ENCODE measurements at places on chromosomes 7 and 10.

DNA sequence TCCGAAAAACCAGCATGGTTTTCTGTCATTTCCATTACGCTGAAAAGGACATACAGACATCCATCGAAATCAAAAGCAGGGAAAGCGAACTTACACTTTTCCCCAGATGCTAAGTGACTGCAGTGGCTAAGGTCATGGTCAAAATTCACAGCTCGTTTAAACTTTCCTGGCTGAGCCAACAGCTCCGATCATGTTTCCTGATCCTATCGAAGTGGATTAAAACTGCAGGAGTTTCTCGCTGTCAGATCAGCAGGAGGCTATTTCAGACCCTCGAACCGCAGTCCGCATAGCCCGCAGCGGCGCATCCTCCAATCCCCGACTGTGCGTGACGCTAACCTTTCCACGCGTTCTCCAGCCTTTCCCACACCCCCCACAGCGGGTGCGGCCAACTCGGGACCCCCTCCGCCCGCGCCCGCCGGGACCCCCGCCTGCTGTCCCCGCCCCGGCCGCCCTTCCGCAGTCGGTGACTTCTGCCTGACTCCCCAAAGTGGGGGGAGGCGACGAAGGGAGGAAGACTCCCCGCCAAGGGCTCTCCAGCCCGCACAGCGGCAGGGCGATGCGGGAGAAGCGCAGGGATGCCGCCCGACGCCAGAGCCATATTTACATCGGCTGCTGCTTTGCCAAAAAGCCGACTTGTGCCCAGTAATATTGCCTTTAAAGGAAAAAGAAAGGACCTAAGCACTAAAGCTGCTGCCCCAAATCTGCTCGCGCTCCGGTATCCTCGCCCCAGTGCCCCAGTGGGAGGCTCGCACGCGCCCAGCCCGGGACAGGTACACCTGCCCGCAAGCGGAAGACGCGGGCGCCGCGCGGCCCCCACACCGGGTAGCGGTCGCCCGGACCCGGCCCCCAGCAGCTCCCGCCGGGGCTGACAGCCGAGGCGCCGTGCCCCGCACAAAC is 1.2 kb downstream of the PIP4K2A start:
- DNase-seq: no peak

DNA sequence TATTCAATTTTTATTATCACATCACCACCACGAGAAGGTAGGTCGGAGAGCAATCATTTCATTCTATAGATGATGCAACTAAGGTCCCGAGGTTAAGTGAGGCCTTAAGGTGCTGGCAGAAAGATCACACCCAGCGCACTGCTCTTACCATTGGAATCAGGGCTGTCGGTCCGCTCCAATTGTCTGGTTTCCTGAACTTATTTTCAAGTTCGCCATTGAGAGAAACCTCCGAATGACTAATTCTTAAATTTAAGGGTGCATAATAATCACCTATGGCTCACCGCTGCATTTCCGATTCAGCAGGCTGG is 625 bp upstream of the GSTO2 start:
- DNase-seq: no peak

GRCh38 chr10:85597006-85597405 is 769.6 kb downstream of the GRID1 start:
- no peak for DNase-seq

DNA sequence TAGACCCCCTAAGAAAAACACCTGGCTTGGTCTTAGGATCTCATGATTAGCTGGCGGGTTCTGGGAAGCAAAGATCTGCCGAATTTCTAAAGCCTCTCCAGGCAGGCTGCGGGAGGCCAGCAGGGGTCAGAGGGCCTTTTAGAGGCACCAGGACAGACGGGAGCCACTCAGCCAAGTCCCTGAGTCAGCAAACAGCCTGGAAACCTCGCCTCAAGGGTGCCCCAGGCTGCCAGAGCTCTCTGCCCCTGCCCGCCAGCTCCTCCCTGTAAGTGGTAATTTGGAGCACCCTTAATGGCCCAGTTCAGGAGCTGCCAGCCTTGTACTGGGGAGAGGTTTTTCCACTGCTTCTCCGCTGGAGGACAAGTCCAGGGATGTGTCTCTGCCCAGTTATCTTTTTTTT is 88.7 kb downstream of the HIP1 start:
- peak; percentile 79 for DNase-seq

DNA sequence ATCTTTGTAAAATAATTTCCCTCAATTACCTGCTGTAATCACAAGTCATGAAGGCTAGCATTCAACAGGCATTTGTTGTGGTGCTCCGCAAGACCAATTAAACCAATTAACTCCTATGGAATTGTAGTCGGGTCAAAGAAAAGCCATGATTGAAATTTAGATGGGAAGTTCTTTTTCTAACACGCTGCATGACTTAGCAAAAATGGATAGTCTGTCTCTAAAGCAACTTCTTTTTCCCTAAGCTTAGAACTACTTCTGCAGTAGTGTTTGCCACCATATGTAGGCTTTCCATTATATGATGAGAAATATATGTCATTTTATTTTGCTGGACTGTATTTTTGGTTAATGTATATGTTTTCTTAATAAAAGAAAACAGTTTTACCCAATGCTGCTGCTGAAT is 119.1 kb downstream of the TSPAN12 start:
- DNase-seq: no peak

- DNase-seq: no peak
These were observed 778.0 kb upstream of the AUTS2 start for GRCh38 chr7:68820321-68820720.

DNA sequence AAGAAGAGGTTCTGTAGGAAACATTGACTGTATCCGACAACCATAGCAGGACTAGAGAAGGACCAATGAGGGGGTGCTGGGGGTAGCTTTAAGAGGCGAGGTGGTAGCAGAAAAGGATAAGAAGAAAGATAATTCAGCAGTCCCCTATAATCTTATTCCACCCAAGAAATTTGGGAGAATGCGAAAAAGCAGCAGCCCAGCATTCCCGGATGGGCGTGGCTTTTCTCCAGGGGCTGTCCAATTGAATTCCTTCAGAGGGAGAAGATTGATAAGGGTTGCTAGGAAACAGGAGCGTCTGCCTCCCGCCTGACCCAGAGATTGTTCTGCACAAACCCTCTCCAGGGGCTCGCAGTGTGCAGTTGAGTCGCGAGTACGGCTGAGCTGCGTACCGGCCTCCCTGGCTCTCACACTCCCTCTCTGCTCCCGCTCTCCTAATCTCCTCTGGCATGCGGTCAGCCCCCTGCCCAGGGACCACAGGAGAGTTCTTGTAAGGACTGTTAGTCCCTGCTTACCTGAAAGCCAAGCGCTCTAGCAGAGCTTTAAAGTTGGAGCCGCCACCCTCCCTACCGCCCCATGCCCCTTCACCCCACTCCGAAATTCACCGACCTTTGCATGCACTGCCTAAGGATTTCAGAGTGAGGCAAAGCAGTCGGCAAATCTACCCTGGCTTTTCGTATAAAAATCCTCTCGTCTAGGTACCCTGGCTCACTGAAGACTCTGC is at the start of gene GRM3:
Gene GRM3 (plus strand): TSS at position 349 of the 721 bp plus-strand sequence. CDS start 121,237 bp downstream, outside the sequence.
- DNase-seq: peak; percentile 69

GRCh38 chr7:151372612-151373265 is 31.1 kb downstream of the NUB1 start:
- DNase-seq: no peak

DNA sequence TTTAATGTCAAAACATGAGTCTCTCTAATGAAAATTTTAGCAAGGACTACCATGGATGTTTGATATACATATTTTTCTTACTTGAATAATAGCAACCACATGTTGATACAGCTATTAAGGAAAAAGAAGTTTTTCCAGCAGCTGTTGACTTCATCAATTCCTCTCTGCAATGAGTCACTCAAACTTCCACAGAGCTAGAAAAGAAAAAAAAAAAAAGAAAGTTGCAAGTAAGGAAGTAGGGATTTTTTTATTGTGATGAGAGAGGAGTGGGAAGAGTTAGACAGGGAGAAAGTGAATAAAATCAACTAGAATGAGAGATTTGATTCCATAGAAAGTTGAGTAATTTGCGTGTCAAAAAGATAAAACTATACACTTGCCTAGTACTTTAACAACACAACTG is 46.2 kb downstream of the CAV1 start:
- no peak for DNase-seq

DNA sequence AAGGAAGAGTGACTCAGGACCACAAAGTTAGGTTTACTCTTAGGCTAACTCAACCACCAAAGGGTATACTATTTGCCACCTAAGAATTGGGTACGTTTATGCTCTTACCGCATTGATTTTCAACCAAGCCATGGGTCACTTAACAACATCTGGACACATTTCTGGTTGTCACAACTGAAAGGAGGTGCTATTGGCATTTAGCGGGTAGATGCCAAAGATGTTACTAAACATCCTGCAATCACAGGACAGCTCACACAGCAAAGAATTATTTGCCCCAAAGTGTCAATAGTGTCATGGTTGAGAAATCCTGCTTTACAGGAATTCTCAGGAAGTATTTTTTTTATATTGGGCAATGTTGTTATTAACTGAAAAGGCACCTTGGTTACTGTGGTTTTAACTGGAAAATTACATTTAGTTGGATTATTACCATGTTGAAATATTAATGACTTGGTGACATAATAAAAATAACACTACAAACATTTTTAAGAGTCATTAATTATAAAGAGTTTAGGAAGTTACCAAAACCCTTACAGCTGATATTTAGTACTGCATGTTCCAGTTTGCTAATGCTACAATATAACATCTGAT is 185.0 kb upstream of the TMEM196 start:
- DNase-seq: no peak

DNA sequence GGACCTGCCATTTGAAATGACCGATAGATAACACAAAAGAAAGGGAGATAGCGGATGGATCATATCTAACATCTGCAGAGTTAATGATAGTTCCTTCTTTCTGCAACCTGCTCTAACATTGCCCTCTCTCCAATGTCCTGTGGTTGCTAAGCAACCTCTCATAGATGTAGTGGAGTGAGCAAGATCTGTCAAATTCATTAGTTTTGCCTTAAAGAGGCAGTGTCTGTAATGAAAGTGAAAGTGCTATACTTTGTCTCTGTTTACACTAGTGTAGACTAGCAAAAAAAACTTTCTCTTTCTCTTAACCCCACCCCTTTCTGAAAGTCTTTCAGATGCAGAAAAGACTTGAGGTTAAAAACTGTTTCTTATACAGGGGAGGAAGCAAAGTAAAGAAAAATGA is 1196.9 kb downstream of the SORCS3 start:
- no peak for DNase-seq

DNA sequence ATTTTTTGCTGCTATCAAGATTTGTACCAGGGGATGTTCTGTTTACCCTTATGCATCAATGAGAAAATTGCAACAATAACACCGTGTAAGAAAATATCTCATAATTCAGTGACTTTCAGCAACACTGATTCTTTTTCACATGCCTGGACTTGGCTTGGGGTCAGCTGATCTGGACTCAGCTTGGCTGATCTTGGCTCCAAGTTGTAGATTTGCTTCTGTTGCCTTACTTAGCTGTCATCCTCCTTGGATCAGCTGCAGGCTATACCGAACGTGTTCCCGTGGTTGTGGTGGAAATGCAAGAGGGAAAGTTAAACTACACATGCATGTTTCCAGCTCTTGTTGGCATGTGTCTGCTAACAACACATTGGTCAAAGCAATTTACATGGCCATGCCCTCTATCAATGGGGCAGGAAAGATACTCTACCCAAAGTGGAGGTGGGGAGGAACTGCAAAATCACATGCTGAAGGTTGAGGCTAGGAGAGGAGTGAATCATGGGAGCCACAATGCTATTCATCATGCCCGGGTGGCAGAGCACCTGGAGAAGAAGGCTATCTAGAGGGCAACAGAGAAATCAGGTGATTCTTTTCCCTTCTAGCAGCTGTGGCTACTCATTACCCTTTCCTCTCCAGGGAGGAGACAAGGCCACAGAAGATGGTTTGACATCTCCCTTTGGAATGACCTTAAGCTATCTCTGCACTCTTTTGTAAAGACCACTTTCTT is 1276.3 kb upstream of the AUTS2 start:
- peak; percentile 16 for DNase-seq

GRCh38 chr7:77674878-77675277 is 21.4 kb upstream of the RSBN1L start:
- DNase-seq: no peak

DNA sequence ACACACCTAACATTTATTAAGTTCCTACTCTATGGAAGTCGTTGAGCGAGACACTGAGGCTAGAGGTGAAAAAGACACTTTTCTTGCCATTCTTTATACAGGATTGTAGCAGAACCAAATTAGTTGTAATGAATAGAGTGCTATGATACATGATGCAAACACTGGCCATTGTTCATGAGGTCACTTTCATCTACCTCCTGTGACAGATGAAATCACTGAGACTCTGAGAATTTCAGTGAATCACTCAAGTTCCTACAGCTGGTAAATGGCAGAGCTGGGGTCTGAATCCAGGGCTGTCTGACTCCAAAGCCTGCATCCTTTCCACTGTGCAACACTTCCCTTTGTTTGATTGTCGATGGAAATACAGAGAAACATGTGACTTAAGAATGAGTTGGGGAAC is 657.6 kb downstream of the LRMDA start:
- no peak for DNase-seq

DNA sequence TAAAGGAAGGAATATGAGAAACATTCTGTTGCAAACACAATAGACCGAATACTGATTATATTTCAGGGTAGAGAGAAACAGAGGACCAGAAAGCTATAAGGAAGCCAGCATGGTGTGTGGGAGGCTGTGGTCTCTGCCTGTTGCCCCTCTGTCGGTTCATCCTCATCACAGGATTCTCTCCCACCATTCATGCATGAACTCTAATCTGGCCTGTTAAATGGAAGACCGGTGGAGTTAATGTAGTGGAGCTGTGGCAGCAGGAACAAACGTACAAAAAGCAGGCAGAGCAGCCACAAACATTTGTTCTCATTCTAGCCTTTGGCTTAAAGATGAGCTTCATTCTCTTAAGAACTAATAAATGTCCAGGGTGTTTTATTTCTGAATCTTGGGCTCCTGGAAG is 902.4 kb downstream of the LRMDA start:
- no peak for DNase-seq

- no peak for DNase-seq
These were observed 32.6 kb downstream of the PDZD8 start for GRCh38 chr10:117342641-117343040.

GRCh38 chr10:111082102-111082975 is 5.5 kb downstream of the ADRA2A start:
- no peak for DNase-seq

DNA sequence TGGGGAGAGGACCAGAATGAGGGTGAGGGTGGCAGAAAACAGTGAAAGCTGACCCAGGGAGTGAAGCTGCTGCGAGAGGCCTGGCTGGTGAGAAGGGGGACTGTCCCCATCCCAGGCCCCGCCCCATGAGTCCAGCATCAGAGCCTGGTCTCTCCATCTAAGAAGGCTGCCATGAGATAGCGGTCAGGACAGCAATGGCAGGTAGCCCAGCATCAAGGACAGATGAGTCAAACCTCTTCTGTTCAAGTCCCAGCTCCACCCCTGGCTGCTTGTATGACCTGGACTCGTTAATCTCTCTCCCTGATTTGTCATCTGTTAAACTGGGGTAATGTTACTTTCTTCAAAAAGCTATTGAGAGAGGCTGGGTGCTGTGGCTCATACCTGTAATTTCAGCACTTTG is 22.2 kb downstream of the GPNMB start:
- DNase-seq: no peak

GRCh38 chr7:138549082-138549481 is 89.0 kb downstream of the TRIM24 start:
- no peak for DNase-seq

DNA sequence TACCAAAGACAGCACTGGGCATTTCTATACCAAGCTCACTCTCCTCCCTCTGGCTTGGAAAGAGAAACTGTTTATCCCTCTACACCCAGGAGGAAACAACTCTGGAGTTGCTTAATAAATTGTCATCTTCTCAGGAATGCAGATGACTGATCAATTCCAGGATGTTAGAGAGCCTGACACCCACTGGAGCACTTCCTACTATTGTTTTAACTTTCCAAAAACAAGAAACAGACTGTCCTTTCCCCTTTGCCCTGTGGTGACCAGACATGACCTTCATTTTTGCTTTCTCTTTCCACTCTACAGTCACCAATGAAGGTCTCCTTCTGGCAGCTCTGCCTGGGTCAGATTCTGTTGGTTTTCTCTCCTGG is 19.6 kb downstream of the GIMAP4 start:
- DNase-seq: no peak
